ENCODE measurements at places on chromosomes 6 and 20. TPM values are rescaled to one million over a fixed set of nuclear protein-coding genes. Genes with fewer than 3 reads are reported as not detected.

The SLC17A1 gene
- not detected for total RNA-seq

The SALL4 gene
- 0.92 TPM for total RNA-seq

The RAET1G gene
- total RNA-seq = not detected

The PSORS1C2 gene
- total RNA-seq = not detected

The NCR2 gene
- total RNA-seq = 0.56 TPM

The C6orf163 gene
- 1.4 TPM for total RNA-seq

The HLA-DRB5 gene
- total RNA-seq = 5.9 TPM

The PROKR2 gene
- total RNA-seq = not detected

The TCF19 gene
- total RNA-seq = 92.9 TPM

The C6orf52 gene
- 2.6 TPM for total RNA-seq

The PHF3 gene
- 45.6 TPM for total RNA-seq

The XKR7 gene
- total RNA-seq = not detected

The DYNLT2 gene
- total RNA-seq = 2.2 TPM

The RNF8 gene
- 19.8 TPM for total RNA-seq

The PRR18 gene
- 0.27 TPM for total RNA-seq
